NCI-H2081 treated with DMSO at 0.1 percent for 48 hours (cell line): ENCODE measurements at places on chromosomes 7 and 10.

GRCh38 chr7:36896956-36897590 lies 172.8 kb upstream of the AOAH start:
- DNase-seq: no peak

- no peak for DNase-seq
These were observed 4.5 kb upstream of the LRRC4 start for GRCh38 chr7:128035712-128036111.

DNA sequence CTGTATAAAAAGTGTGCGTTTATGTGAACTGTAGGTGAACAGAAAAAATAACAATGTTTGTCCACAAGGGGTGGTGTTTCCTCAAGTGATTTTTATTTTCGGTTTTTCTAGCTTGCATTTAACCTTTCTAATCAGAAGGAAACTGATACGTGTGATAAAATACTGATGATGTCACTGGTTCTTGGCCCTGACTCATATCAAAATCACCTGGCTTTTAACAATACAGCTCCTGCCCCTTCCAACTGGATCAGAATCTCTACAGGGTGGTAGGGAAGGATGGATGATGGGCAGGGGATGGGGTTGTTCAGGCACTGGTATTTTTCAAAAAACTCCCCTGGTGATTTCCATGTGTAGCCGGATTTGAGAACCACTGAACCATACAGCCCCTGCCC lies 10.9 kb downstream of the NPFFR1 start:
- no peak for DNase-seq

GRCh38 chr10:63456437-63457210 lies 9.2 kb downstream of the JMJD1C start:
- no peak for DNase-seq

GRCh38 chr10:17210361-17210760 lies 8.9 kb upstream of the TRDMT1 start:
- DNase-seq: no peak

GRCh38 chr10:124389613-124390361 lies 28.9 kb downstream of the OAT start:
- DNase-seq: no peak

GRCh38 chr7:5450549-5451327 lies 27.1 kb upstream of the TNRC18 start:
- DNase-seq: no peak

- DNase-seq: no peak
These were observed 232.4 kb upstream of the KLF14 start for GRCh38 chr7:130966246-130967009.

DNA sequence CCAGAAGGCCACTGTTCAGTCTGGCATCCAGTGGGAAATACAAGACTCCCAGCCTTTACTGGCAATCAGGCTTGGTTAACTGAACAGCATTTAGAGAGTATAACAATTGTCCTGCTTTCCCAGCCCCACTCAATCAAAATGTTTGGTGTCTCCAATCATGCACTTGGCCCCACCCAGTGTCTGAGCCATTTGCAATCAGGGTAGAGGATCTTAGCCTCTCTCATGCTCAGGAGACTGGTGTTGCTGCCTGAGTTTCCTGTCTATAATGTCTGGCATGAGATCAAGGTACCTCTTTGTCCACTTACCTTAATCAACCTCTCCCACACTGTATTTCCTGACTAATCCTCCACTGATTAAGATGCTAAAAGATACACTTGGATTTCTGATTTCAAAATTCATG lies 290.2 kb upstream of the GHITM start:
- DNase-seq: no peak

DNA sequence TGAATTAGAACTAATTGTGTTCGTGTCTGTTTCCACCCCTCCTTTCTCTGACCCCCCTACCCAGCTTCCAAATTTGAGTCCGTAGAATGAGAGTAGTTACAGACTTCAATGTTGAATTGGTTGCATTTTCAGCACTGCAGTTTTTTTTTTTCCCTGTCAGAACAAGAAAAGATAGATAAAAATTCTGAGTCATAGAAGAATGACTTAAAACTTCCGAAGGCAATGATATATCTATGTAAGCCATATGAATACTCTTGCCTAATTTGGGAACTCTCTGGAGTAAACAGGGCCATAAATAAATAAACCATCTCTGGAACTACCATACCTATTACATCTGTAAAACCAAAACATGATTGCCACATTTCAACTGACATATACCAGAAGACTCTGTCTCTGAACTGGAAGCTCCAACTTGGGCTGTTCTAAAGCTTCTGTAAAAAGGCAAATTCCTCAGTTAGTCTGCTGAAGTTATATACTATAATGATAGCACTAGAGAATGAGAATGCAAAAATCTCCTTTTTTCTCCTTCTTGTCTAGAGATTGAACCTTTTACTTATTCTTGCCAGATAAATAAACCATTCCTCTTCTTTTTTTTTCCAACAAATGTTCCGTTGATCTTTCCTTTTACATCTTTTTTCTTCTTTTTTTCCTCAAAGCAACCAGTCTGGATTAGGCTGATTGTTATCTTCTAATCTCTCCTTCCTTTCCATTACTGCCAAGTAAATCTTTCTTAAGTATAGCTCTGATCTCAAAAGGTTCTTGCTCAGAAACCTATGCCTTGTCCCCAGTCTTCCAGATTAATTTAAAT lies 23.5 kb downstream of the VCL start:
- no peak for DNase-seq

DNA sequence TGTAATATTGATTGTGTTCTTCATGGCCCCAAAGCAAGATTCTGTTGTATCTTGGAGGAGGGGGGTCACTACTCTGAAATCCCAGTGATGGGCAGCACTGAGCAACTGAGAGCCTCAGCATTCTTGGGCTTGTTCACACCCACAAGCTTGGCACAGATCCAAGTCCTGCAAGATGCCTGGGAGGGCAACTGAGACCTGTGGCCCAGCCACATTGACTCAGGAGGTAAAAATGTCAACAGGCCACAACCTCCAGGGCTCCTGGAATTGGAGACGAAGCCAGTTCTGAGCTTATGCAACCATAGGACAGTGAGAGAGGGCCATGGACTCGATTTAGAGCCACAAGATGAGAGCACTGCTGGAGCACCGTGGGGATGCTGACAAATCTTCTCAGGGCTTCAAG lies 3.1 kb upstream of the DOCK1 start:
- DNase-seq: no peak

DNA sequence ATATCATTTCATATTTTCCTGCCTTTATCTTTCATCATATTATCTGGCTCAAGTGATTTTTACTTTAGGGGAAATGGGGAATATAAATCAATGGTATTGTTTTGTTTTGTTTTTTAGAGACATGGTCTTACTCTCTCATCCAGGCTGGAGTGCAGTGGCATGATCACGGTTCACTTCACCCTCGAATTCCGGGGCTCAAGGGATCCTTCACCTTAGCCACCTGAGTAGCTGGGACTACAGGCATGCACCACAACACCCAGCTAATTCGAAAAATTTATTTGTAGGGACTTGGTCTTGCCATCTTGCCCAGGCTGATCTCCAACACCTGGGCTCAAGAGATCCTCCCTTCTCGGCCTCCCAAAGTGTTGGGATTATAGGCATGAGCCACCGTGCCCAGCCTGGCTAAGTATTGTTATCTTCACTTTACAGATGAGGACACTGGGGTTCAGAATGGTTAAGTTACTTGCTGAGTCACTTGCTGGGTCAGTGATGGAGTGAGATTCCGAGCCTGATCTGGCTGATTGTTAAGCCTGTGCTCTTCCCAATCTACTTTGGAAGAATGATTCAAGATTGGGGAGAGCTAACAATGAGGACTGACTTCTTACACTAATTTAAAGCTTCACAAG lies 3.7 kb upstream of the SLC16A9 start:
- no peak for DNase-seq

DNA sequence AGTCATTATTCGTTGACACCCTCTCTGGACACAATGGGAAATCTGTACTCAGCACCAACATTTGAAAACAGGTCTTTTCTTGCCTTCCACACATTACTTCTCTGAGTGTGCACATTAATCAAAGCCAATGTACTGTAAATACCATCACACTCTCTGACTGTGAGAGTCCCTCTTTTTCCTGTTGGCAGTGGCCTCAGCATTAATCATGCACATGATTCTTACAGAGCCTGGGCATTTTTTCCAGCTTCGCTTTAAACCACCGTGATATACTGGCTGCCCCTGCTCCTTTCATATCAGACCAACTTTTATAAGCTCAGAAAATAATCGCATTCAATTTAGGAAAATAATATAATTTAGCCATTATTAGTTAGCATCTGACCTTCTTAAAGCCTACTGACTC lies 919.4 kb upstream of the LRRTM3 start:
- no peak for DNase-seq

DNA sequence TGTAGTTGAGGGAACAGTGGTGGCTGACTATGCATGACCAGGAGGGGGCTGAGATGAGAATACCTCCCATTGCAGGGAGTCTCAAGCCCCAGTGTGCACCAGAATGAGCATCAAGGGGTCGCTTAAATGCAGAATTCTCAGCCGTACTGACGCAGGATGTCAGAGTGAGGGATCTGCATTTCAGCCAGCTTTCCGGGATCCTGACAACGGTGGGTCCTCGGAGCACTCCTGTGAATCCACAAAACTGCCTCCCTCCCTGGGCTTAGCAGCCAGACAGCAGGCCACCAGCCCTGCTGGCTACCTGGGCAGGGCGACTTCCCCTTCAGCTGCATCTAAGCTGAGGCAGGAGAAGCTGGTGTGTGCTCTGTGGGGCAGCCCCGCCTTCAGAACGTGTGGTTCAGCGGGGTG lies 21.8 kb upstream of the LOXL4 start:
- no peak for DNase-seq

- no peak for DNase-seq
These were observed 193.8 kb upstream of the PTER start for GRCh38 chr10:16242859-16243613.

GRCh38 chr7:120961638-120962173 lies 11.1 kb downstream of the ING3 start:
- DNase-seq: no peak

GRCh38 chr7:68820321-68820720 lies 778.0 kb upstream of the AUTS2 start:
- DNase-seq: no peak

DNA sequence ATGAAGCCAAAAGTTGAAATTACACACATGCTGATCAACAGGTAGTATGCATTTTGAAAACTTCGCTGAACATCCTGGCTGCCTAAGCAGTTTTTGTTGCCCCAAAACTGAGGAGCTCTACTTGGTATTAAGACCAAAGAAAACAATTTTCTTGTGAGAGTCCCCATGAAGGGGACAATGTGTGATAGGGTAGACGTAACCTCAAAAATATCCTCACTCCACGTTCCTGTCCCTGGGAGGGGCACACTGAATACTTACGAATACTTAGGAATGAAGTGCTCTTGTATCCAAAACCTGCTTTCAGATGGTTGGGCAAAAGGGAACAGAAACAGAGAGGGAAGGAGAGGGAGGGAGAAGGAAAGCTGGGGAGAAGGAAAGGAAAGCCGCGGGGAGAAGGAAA lies 24.7 kb downstream of the CCDC6 start:
- DNase-seq: no peak

- no peak for DNase-seq
These were observed 13.0 kb upstream of the DLX6 start for GRCh38 chr7:96992192-96993005.

DNA sequence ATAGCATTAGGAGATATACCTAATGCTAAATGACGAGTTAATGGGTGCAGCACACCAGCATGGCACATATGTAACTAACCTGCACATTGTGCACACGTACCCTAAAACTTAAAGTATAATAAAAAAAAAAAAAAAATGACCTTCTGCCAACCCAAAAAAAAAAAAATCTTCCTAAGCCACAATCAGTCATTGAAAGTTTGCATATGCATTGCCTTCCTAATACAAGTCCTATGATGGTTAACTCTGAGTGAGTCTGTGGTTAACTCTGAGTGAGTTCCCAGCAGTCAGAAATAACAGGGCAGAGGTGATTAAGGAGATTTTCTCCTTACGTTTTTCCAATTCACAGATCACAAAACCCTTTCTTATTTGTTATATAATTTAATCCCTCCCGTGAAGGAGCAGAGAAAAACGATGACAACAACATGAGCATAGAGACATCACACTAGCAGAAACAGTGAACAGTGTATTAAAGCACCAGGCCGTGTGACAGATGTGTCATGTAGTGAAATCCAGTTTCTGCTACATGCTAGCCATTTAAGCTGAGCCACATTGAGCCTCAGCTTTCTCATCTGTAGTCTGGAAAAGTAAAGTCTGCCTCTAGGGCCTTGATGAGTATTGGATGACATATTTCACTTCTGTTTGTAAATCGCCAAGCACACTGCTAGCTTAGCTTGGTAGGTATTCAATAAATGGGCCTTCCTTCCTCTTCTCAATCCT lies 7.4 kb upstream of the RNF148 start:
- no peak for DNase-seq

DNA sequence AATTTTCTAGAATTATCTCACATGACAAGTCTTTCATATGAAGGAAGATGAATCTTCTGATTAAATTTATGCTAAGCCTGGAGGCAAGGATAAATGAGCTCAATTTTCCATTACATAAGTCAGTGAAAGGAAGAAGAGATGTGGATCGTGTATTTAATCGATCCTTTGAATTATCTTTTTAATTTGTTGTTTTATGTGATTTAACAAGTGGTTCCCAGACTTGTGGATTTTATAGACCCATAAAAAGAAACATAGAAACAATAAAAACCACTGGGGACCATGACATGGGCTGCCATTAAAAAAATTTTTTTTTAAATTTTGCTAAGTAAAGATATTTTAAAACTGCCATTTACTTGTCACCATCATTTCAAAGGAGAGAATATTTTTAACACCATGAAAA lies 45.0 kb downstream of the SLK start:
- no peak for DNase-seq

GRCh38 chr10:132884691-132885271 lies 57.6 kb downstream of the CFAP46 start:
- DNase-seq: no peak

DNA sequence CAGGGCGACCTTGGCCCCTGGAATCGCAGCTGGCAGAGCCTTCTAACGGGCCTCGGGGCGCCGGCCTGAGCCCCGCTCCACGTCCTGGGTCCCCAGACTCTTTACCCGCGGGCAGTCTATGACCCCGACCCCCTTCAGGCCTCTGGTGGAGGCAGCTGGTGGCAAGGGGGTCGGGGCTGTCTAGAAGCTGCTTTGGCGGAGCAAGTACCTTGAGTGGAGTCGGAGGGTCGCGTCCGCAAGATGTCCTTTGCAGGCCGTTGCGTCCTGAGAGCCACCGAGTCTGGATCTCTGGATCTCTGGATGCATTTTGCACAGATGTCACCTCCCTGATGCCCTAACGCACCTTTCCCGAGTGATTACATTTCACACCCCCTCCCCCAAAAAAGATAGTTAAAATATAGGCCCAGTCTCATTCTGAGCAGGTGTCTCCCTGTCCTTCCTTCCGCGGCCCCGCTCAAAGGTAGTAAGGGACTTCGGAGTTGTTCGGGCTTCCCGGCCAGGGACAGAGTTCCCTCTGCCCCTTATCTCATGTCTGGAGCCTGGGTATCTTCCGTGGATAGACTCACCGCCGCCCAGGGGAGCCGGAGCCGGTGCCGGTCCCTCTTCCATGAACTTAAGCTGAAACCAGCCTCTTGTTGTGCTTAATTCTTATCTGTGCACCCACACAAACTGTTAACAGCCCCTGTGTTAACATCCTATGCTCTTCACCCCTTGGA lies 457 bp downstream of the ACADSB start:
- no peak for DNase-seq
